H1 (cell line): ENCODE measurements at places on chromosomes 6 and 20. TPM values are rescaled to one million over a fixed set of nuclear protein-coding genes. Genes with fewer than 3 reads are reported as not detected.

DNA sequence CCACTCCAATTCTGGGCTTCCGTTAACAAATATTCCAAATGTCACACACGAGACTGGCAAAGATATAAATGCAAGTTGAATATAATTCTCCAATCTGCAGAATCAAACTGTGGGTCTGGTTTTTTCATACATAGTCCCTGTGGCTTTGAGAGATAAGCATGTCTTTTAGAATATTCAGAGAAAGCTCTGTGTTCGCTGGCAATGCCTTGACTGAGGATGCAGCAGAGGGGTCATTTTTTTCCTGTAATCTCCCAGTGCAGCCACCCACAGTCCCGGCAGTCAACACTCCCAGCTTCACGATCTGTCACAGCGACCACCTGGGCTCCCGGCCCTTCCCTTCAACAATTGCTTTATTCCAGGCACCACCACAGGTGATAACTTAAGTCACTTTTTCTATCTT, 30.5 kb downstream of the MUC22 start:
- no peak for DNase-seq

DNA sequence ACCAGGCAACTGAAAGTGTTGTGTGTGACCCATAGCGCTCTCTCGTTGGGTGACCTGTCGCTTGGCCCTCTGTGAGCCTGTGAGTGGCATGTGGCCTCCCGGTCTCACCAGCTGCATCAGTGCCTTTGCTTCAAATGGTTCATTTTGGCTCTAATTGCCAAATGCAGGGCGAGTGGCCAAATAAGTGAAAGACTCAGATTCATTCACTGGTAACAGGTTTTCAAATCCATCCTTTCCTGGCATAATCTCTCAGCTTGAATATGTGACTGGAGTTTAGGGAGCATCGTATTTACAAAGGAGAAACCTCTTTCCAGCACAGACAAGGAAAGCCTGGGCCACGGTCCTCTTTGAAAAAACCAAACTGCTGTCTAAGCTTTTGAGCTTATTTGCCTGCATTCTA, 321.6 kb upstream of the QKI start:
- no peak for DNase-seq

- no peak for DNase-seq
Observed at GRCh38 chr6:135743476-135743875, 108.0 kb upstream of the PDE7B start.

DNA sequence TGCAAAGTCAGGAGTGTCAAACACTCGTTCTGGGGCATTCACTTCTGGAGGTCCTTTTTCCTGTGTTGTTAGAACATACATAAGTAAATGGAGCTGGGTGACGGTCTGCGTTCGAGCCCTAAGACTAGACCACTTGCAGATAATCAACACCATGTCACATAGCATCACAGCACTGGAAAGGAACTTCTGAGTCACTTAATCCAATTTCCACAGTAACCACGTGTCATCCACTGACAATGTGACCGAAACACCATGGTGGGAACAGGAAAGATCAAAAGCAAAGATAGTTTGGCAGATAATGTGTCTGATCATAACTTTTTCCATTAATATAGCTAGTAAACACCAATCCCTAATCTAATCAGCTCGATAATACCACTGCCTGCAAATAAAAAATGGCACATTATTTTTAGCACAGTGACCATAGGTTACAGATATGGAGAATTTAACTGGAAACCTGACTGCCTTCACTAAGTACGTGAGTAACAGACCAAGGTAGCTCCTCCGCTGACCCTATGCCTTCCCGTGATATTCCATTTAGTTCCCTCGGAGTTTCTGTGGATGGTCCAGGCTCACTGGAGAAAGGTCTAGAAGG, 34.8 kb downstream of the WRNIP1 start:
- DNase-seq: no peak

GRCh38 chr6:44869321-44869897, 458.7 kb upstream of the RUNX2 start:
- DNase-seq: no peak

GRCh38 chr6:10510592-10511367, 10.4 kb upstream of the GCNT2 start:
- DNase-seq: no peak

DNA sequence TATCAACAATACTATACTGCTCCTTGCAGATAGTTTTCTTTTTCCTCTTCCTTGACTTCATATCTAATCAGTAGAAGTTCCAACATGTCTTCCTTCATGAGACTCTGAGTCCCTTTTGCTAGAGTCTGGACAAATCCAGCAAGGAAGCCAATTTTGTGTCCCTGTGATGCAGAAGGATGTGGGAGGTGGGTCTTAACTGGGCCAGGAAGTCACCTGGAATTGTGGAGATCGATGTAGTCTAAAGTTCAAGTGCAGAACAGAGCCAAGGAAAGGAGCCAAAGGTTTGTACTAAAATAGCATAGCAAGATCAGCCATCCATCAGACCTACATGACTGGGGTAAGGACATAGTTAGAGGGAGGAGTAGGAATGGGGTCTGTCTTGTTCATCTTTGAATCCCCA, 37.6 kb downstream of the SPTLC3 start:
- no peak for DNase-seq

DNA sequence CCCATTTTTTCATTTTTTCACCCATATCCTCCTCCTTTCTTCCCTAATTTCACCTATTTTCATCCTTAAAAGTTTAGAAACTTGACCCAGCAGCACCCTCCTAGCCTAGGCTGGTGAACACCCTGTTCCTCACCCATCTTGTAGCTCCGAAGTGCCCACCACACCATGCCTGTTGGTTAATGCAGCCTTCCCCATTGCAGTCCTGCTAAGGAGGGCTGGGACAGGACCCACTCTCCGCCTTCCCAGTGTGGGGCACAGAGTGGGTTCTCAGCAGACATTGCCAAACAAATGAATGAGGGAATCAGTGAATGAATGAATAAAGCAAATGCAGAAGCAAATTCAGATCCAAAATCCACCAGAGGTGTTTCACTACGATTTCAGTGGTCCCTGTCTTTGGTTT, 45.7 kb downstream of the CTCFL start:
- no peak for DNase-seq

DNA sequence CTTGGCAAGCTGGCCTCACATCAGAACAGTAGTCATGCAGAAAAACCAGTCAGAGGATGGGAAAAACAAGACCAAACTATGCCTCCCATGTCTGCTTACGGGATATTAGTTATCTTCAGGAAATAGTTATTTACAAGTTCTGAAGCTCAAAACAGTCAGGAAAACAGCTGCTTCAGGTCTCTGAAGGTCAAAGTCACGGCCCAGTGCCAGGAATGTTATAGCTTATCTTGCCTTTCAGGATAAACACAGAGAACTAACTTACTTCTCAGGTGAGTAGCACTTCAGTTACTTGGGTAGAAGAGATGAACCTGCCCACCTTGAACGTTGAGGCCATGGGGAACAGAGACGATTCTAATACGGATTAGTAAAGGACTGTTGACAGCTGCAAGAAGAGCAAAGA, 310.7 kb downstream of the KIF16B start:
- DNase-seq: no peak

Gene CNBD2
- total RNA-seq: 1.8 and 2.6 TPM in 2 replicates
